ENCODE measurements at places on chromosomes 13 and 19.

- DNase-seq: no peak
Measured at GRCh38 chr19:35109395-35110112, 6.1 kb upstream of the FXYD3 start.

- DNase-seq: no peak
Measured at GRCh38 chr19:49217382-49217781, 59.8 kb downstream of the TRPM4 start.

- peak; percentile 71 for DNase-seq
Measured at GRCh38 chr19:50567052-50567841, 988 bp downstream of the LRRC4B start.

GRCh38 chr19:3576696-3577443, 4.1 kb downstream of the HMG20B start:
- DNase-seq: peak; percentile 88

GRCh38 chr19:51887522-51888498, at the start of gene ZNF577:
Gene ZNF577, minus strand, starts transcription at chr19:51887951. Its CDS starts 7,569 bp downstream, at chr19:51880382.
- DNase-seq: peak; percentile 86

DNA sequence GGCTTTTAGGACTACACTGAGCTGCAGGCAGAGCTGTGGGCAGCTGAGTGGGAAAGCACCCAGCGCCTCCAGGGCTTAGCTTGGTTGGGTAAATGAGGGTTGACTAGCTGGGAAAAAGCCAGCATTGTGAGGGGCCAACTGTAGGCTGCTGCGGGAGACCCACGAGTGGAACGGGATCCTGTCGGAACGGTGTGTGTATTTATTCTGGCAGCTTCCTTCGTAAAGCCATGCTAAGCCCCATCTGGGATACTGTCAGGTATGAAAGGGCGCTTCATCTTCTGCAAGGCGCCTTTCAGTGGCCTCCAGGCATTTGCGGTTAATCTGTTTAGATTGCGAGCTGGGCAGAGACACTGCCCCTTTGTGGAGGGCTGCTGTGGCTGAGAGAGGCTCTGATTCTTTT, 39.5 kb upstream of the CNMD start:
- DNase-seq: peak; percentile 53

- peak; percentile 77 for DNase-seq
Measured at GRCh38 chr13:98977568-98978265, at the start of gene DOCK9. Gene DOCK9, minus strand, starts transcription at chr13:98978064. Its CDS starts 155 bp downstream, at chr13:98977909.

DNA sequence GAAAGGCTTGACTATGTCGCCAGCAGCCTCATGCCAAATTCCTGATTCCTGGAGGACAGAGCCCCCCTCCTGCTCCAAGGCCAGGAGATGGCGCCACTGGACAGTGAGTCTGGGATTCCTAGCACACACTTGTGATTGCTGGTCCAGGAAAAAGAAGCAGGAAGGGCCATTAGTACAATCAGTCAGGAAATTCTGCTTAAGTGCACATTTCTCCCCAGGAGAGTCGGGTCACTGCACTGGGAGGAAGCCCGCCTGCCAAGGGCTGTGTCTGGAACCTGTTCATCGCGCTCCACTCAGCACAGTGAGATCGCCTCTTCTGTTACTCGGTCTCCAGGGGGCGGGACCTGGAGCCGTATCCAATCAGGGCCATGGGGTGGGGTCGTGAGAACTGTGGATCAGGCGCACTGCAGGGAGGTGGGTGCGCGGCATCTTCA, 65.1 kb downstream of the ZNF823 start:
- peak; percentile 85 for DNase-seq

DNA sequence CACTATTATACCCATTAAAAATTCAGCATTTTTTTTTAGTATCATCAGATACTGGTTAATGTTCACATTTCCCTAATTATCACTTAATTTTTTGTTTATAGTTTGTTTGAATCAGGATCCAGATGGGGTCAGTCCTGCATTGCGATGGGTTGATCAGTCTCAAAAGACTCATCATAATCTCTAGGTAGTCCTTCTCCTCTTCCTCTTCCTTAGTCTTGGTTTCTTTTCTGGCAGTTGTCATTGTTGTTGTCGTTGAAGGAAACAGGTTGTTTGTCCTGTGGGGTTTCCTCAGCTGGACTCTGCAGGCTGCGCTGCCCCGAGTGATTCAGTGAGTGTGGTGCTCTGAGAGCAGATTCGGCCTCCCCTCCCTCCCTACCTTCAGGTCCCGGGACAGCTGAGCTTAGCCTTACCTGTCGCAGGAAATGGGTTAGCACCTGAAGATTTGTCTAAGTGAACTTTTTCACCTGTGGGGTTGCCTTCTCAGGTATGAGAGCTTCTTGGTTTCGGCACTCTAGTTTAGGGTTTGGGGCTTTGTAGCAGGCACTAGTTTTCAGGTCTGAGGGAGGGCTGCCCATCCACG, 34.1 kb downstream of the NFIX start:
- DNase-seq: no peak

DNA sequence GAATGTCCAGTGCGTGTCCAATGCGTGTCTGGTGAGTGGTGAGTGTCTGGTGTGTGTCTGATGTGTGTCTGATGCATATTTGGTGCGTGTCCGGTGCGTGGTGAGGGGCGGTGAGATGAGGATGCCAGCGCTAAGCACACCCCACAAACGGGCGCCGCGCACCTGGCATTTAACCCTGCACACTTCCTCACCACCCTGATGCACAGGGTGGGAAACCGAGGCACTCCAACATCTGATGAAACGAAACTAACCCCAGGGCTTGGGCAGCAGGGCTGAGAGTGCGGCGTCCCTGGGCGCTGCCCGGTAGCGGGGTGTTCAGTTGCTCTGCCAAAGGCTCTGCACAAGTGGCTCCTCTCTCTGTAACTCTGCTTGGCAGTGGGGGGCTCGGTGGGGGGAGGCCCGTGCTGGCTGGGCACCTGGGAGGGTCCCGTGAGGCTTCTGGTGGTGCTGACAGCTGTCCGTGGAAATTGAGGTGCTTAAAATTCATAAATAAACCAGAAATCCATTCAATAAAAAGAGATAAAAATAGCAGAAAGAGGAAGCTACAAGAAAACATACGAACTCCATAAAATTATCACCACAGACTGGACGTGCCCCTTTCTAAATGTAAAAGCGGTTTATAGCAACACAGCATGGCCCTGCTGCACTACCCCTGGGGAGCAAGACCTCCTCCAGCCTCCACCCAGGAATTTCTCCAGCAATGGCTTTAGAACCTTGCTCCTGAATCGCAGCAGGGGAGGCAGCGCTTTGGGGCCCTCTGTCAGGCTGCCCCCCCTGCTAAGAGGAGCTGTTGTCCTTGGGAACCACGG, 76.0 kb downstream of the RASA3 start:
- no peak for DNase-seq

- peak; percentile 32 for DNase-seq
Measured at GRCh38 chr19:39915101-39915847, 19.2 kb downstream of the FCGBP start.

- no peak for DNase-seq
Measured at GRCh38 chr19:43574424-43575155, 737 bp downstream of the XRCC1 start.

DNA sequence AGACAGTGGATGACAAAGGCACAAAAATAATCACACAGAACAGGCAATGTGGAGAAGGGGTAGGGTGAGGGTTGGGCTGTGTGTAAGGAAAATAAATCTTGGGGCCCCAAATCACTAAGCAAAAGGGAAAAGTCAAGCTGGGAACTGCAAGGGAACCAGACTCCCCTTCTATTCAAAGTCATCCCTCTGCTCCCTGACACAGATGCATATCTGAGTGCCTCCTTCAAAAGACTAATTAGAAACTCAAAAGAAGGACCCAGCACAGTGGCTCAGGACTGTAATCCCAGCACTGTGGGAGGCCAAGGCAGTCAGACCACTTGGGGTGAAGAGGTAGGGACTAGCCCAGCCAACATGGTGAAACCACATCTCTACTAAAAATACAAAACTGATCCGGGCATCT, 18.3 kb downstream of the ZNF611 start:
- no peak for DNase-seq

Measured in ecto neural progenitor cell (in vitro differentiated cells).